ENCODE measurements at places on chromosomes 16 and 17.

DNA sequence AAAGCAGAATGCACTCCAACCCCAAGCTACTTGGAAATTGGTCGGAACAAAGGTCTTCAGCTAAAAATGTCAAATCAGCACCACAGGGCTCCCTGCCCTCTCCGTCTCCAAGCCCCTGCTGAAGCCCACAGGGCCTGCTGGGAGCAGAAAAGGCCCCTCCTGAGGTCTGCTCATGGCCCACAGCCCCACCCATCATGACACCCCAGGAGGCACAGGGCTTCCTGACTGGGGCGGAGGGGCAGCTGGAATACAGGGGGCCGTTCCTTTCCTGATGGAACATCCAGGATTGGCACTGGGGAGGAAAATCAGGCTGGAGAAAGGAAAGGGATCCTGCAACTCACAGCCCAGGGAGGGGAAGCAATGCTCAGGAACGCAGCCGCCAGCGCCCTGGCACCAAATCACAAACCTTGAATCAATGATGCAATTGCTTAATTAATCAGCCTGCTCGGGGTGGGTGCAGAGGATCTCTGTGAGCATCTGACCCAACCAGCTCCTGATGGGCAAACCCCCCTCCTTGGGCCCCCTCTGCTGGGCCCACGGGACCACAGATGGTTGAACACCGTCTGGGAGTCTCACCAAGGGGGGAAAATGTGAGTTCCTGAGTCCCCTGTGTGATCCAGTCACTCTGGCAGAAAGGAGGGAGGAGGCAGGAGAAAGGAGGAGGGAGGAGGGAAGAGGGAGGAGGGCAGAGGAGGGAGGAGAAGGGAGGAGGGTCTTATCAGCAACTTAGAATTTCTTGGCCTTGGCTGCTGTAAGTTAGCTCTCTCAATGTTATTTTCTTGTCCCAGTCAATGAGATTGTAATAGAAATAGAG lies 155.5 kb downstream of the ZNF423 start:
- DNase-seq, result no peak

GRCh38 chr17:81608082-81608481 lies 28.8 kb downstream of the NPLOC4 start:
- no peak for DNase-seq

GRCh38 chr16:60295451-60295850 lies 1561.3 kb upstream of the GOT2 start:
- DNase-seq, result no peak

GRCh38 chr16:84407588-84408313 lies 39.4 kb downstream of the ATP2C2 start:
- no peak for DNase-seq

- DNase-seq, result no peak
Measured at GRCh38 chr17:20174588-20175265, 165.6 kb downstream of the SPECC1 start.

GRCh38 chr17:15349119-15349518 lies 7.7 kb upstream of the TEKT3 start:
- no peak for DNase-seq
